ENCODE measurements at places on chromosomes 16 and 17. TPM values are rescaled to one million over a fixed set of nuclear protein-coding genes. Genes with fewer than 3 reads are reported as not detected.

The SOST gene
- total RNA-seq, result 0.22 TPM

The MFSD6L gene
- total RNA-seq, result 0.44 TPM

The SP2 gene
- 5.6 TPM for total RNA-seq

The KRT31 gene
- not detected for total RNA-seq

The HSD17B1 gene
- total RNA-seq, result 1.1 TPM

The VTN gene
- total RNA-seq, result 7.7 TPM

The SOX9 gene
- total RNA-seq, result 83.6 TPM

The SLFN14 gene
- 1.0 TPM for total RNA-seq

The VAT1L gene
- total RNA-seq, result 29.2 TPM

The SF3B3 gene
- 200 TPM for total RNA-seq

The OTOP3 gene
- total RNA-seq, result not detected

The MYH2 gene
- 272 TPM for total RNA-seq

The SEPTIN1 gene
- total RNA-seq, result 0.44 TPM

The IL17C gene
- total RNA-seq, result not detected

The CCDC102A gene
- 17.3 TPM for total RNA-seq

The CA5A gene
- total RNA-seq, result not detected

The ANKRD11 gene
- total RNA-seq, result 108 TPM

The EVI2B gene
- total RNA-seq, result 2.5 TPM

The TAF15 gene
- 132 TPM for total RNA-seq

The PRSS36 gene
- total RNA-seq, result not detected

Measured in camera-type eye (tissue), 1 donor.